ENCODE measurements at places on chromosomes 5 and 9. TPM values are rescaled to one million over a fixed set of nuclear protein-coding genes. Genes with fewer than 3 reads are reported as not detected.

DNA sequence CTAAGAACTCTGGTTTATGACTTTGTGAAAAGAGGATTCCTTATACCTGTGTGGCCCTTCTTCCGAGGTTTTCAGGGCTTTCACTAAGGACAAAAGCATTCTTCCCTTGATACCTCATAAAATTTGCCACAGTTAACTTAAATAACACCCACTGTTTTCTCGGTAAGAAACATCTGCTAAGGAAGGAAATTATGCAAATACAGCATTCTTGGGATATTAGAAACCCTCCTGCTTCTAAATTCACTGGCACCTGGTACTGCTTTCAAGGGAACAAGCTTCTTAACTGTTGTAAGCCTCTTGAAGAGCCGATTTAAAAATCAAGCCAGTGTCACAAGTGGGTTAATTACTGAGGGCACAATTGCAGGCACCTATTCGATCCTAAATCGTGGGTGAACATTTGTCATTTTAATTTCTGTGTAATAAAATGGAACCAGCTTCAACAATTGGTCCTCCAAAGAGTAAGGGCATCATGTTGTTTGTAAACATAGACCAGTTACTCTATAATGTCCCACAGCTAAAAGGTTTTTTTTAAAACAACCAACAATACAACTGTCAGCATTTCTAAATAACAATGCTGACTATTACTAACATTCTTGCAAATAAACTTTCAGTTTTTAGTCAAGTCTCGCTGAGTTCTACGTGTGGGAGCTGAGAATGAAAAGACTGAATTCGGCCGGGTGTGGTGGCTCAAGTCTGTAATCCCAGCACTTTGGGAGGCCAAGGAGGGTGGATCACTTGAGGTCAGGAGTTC, 26.6 kb downstream of the AK3 start:
- DNase-seq, result no peak

DNA sequence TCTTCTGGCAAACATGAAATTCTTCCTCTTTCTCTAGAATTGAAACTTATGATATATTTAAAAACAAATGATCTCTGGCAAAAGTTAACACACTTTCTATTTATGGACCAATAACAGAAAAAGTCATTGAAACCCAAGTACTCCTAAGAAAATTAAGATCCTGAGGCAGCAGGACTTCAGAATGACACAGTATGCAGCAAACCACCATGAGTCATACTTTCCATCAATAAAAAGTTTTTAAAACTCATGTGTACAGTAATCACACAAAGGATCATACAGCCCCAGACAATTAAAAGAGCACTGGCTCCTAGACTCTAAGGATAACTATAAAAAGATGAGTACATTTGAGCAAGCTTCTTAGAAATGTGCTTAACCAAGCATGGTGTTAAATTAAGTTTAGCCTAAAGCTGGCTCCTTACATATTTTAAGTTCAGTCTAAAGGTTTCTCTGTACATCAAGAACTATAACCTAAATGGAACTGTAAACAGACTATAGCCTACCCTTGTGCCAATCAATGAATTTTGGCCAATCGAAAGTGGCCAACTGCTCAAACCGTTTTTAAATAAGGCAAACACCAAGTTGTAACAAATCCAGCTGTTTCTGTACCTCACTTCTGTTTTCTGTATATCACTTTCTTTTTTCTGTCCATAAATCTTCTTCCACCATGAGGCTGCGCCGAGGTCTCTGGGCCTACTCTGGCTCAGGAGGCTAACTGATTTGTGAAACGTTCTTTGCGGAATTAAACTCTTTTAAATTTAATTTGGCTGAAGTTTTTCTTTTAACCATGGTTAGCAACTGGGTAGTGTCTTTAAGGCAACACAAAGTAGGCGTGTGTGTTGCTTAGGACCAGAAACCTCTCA, 232.1 kb upstream of the PIK3R1 start:
- DNase-seq, result no peak

DNA sequence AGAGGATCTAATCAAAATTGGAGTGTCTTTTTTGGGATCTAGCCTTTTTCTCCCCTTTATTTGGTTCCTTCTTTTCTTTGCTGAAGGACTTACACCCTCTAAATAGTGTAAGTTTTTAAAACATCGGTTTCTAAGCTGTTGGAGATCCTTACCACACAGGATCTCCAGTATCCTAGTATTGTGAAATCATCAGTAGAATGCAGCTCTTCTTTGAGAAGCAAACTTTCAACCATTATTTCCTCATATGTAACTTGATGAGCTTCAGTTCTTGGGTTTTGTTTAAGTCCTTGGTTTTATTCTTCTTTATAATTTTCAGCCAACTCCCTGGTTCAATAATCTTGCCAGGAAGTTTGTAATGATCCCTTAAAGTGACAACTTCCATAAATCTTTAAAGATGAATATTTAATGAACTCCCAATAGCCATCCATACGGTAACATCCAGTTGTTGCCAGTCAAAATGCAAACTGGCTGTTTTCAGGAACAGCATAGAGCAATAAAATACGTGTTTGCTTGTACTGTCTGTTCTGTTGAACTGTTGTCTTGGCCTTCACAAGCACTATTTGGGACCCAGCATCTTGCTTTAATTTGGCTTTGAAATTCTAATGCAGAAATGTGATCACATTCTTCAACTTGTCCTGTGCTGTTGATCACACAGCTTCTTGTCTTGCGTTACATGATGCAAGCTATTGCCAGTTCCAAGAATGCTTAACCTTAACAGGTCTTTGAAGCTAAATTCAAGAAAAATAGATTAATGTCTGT, 34.8 kb upstream of the TTC23L start:
- DNase-seq, result no peak

DNA sequence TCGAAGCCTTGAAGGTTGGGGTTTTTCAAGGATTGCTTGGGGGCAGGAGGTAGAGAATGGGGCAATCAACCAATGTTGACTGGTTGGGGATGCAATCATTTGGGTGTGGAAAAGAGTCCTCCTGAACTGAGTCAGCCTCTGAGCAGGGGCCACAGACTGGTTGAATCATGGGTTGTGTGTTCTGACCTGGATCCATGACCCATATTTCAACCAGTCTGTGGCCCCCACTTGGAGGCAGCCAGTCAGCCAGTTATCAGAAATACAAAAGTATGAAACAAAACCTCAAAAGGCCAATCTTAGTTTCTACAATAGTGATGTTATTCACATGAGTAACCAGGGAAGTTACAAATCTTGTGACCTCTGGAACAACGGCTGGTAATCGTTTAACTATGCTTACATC, 81.4 kb upstream of the RANBP6 start:
- no peak for DNase-seq

- DNase-seq, result peak; percentile 27
Measured at GRCh38 chr9:101486693-101487442, 46.8 kb upstream of the RNF20 start.

DNA sequence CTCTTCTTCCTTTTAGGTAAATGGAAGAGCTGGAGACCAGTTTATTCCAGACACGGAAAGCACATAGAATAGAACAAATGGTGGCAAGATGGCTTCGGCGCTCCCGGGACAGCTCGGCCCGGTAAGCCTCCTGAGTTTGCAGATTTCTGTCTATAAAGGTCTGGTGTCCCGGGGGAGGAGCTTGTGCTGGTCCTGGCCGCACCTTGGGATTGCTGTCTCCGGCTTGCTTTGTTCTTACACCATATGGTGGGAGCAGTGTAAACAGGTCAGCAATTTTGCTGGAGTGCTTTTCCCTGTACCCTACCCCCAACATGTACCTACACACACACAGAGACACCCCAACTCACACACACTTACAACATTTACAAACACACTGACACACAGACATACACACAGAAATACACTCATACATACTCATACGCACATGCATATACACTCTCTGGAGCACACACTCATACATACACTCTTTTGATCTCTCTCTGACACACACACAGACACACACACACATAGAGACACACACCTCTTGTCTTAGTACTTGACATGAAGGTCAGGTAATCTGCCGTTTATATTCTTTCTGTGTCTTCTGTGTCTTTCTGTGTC, 42.0 kb downstream of the FRMPD1 start:
- DNase-seq, result no peak

- DNase-seq, result no peak
Measured at GRCh38 chr5:104088876-104089778, 526.5 kb upstream of the NUDT12 start.

DNA sequence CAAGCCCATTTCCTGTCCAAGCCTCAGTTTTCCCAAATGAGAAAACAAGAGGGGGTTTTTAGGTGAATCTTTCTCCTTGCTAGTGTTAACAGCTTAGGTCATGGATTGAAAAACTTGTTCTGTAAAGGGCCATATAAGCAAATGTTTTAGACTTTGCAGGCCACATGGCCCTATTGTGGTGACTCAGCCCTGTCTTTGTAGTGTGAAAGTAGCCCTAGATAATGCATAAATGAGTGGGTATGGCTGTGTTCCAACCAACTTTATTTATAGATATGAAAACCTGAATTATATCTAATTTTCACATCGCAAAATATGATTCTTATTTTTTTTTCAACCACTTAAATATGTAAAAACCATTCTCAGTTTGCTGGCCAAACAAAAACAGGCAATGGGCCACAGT, 6.9 kb upstream of the BARX1 start:
- no peak for DNase-seq

DNA sequence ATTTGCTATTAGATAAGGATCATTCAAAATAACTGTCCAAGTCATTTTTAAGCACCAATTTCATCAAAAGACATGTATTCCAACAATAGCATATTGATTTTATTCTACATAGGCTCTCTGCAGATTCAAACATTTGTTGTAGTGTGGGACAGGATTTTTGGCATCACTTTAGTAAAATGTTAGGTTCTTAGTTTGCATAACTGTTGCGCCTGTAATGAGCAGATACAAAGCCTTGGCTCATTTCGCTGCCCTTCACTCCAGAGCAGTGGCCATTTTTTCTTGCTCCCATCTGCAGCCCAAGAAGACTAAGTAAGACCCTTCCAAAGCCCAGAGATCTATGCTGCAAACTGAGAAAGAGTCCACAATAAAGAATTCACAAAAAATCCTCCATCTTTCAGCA, 446.0 kb upstream of the MPDZ start:
- DNase-seq, result no peak

DNA sequence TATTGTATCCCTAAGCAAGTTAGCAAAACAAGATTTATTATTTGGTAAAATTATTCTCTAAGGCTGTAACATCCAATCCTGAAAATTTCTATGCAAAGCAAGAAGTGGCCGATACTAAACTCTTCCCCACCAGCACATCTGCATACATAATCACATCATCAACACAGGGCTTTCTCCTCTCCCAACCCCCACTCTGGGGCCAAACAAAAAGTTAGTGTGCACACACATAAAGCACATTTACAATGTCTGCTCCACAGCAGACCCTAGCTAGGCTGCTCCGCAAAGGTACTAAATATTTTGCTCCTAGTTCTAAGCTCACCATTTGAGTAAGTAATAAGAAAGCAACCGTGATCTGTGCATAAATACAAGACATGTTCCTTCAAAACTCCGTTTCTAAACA, 3.6 kb downstream of the RNF130 start:
- no peak for DNase-seq

Gene ROPN1L
- total RNA-seq, result 2.0 TPM

Gene CCL27
- total RNA-seq, result 1.1 TPM

Gene GALT
- 76.5 TPM for total RNA-seq

Gene PCDHB6
- total RNA-seq, result 1.1 TPM

Gene PTPRD
- 19.6 TPM for total RNA-seq

Data from thyroid gland (tissue), 4 donors.